ENCODE measurements at places on chromosomes 7 and 10. TPM values are rescaled to one million over a fixed set of nuclear protein-coding genes. Genes with fewer than 3 reads are reported as not detected.

SND1 gene
- total RNA-seq, result 77.0 TPM

LEP gene
- not detected for total RNA-seq

- no peak for DNase-seq
These were observed 58.9 kb downstream of the XRCC2 start for GRCh38 chr7:152617056-152617455.

DNA sequence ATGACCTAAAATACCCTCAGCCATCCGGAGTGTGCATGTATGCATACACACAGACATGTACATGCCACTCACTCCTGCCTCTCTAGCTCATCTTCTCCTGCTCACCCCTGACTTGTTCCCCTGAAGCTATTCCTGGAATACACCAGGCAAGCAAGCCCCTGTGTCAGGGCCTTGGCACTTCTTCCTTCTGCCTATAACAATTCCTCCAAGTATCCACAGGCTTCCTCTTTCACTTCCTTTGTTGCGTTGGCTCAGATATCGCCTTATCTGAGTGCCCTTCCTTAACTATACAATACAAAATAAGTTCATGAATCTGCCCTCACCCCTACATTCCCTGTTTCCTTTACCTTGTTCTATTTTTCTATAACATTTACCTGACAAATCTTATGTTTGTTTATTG is 88.8 kb downstream of the NOD1 start:
- no peak for DNase-seq

GRCh38 chr10:82402906-82403401 is 528.0 kb downstream of the NRG3 start:
- no peak for DNase-seq
